ENCODE measurements at places on chromosomes 1 and 21.

DNA sequence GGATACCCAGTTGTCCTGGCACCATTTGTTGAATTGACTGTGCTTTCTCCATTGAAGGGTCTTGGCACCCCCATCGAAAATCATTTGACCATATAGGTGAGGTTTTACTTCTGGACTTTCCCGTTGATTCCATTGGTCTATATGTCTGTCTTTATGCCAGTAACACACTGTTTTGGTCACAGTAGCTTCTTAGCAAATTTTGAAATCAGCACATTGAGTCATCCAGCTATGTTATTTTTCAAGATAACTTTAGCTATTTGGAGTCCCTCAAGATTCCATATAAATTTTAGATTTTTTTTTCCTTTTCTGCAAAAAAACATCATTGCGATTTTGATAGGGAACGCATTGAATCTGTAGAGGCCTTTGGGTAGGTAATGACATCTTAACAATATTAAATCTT, 235.6 kb downstream of the SMYD3 start:
- no peak for DNase-seq

DNA sequence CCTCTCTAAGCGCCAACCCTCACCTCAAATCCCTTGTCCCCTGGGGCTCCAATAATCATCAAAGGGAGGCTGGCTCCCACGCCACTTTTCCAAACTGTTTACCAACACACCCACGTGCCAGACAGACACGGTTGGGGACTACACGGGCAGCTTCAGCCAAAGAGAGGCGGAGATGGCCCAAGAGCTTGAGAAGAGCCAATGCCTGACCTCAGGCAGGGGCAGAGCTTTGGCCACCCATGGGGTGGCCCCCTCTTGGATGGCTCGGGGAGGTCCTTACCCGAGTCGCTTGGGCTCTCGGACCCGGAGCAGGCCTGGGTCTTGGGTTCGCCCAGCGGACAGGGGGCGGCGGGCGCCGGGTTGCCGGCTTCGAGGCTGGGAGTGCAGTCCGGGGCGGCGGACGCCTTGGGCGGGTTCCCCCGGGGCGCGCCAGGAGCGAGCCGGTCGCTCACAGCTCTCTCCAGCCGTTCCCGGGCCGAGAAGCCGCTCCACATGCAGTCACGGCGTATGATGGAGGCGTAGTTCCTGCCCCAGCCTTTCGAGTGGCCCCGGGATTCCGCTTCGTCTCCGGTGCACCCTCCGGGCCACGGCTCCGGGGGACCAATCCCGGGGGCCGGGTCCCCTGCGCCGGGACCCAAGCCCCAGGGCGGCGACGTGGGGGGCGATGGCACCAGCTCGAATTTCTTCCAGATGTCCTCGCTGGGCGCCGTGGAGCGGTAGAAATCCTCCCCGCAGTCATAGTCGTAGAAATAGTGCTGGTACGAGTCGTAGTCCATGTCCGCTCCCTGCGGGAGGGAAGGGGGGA, 854 bp downstream of the MYCL start:
- DNase-seq = no peak

GRCh38 chr1:246114369-246114768, 392.7 kb downstream of the SMYD3 start:
- no peak for DNase-seq

- no peak for DNase-seq
Measured at GRCh38 chr1:109347511-109347910, 40.7 kb upstream of the MYBPHL start.

- no peak for DNase-seq
Measured at GRCh38 chr21:14313300-14313699, 69.6 kb downstream of the HSPA13 start.

DNA sequence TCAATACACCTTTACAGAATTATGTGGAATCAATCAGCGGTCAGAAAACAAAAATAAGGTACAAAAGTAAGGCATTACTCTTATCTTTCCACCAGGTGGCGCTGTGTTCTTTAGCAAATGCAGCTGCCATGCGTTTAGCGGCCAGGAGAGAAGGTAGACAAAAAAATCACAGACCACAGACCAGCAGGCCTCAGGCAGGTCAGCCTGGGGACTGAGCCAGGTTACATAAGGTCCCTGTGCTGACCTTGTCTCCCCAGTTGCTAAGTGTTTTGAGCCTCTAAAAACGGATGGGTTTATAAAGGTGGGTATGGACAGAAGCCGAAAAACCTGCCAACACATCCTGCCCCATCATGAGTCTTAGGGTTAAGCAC, 2.8 kb downstream of the RGS16 start:
- peak; percentile 78 for DNase-seq

DNA sequence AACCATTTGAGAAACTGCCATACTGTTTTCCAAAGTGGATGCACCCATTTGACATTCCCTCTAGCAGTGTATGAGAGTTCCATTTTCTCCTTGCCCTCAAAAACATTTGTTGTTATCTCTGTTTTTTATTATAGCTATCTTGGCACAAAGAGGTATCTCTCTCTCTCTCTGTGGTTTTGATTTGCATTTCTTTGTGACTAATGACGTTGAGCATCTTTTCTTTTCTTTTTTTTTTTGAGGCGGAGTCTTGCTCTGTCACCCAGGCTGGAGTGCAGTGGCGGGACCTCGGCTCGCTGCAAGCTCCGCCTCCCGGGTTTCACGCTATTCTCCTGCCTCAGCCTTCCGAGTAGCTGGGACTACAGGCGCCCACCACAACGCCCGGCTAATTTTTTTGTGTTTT, 17.4 kb upstream of the ZMYM6 start:
- DNase-seq = no peak

DNA sequence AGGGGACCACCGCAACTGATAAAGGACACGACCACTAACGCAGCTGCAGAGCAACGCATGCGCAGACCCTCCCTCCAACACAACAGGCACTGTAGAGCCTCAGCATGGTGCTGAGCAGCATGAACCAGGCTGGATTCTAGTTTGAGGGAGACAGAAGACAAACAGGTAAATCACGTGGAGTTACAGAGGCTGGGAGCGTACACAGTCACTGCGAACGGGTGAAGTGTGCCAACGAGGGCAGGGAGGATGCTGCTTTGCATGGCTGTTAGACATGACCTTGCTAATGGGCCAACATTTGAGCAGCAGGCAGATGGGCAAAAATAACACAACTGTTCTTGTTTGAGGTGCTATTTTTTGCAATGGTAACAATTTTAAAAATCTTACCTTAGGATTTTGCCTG, 55.2 kb upstream of the NADK start:
- DNase-seq = no peak

Data from GM10248 (cell line).